ENCODE measurements at places on chromosomes 7 and 10. TPM values are rescaled to one million over a fixed set of nuclear protein-coding genes. Genes with fewer than 3 reads are reported as not detected.

The GPR26 gene
- total RNA-seq, result under 0.01 TPM

The STEAP4 gene
- total RNA-seq, result 2.4 TPM

The CPA4 gene
- total RNA-seq, result 21.3 TPM

The OR6V1 gene
- total RNA-seq, result not detected

The HELLS gene
- total RNA-seq, result 3.4 TPM

The PKD2L1 gene
- not detected for total RNA-seq

The EMX2 gene
- not detected for total RNA-seq

The MYPN gene
- not detected for total RNA-seq

The IL6 gene
- 3.1 TPM for total RNA-seq

The ABCB8 gene
- total RNA-seq, result 19.5 TPM

The ELFN1 gene
- total RNA-seq, result under 0.01 TPM

The GRM3 gene
- total RNA-seq, result not detected

The AKR1C3 gene
- 149 TPM for total RNA-seq

The CACNB2 gene
- total RNA-seq, result not detected

The FIGNL1 gene
- total RNA-seq, result 31.0 TPM

The VSTM4 gene
- not detected for total RNA-seq

The RNF148 gene
- total RNA-seq, result under 0.01 TPM

The CDNF gene
- total RNA-seq, result 1.2 TPM

The AIFM2 gene
- total RNA-seq, result 5.7 TPM

The UCN3 gene
- not detected for total RNA-seq

The TLX1 gene
- total RNA-seq, result not detected

The ARHGEF35 gene
- total RNA-seq, result 27.1 TPM

The STYXL1 gene
- 53.7 TPM for total RNA-seq

The PSMA2 gene
- 47.5 TPM for total RNA-seq

The ACTR3C gene
- 5.5 TPM for total RNA-seq

The RAPGEF5 gene
- 9.5 TPM for total RNA-seq

The HOXA10 gene
- not detected for total RNA-seq

The PARP12 gene
- total RNA-seq, result 17.4 TPM

The CUL2 gene
- 56.3 TPM for total RNA-seq

The PPP1R3A gene
- total RNA-seq, result not detected

The MSMB gene
- 0.34 TPM for total RNA-seq

The LLCFC1 gene
- not detected for total RNA-seq

The ADD3 gene
- 24.3 TPM for total RNA-seq

The ELAPOR2 gene
- total RNA-seq, result 10.5 TPM

The OR13A1 gene
- total RNA-seq, result not detected

The NACAD gene
- 0.43 TPM for total RNA-seq

The TWNK gene
- 30.3 TPM for total RNA-seq

The FAM25G gene
- not detected for total RNA-seq

The LIPM gene
- total RNA-seq, result 0.34 TPM

The WAC gene
- 105 TPM for total RNA-seq

The PAPOLB gene
- total RNA-seq, result under 0.01 TPM
